Liver (tissue), 10 donors: ENCODE measurements at places on chromosomes 3 and 15. TPM values are rescaled to one million over a fixed set of nuclear protein-coding genes. Genes with fewer than 3 reads are reported as not detected.
A peak's percentile ranks its signal among the peaks of the same experiment; 100 is the strongest.

CEMIP gene
- 0.89 TPM for total RNA-seq

DNA sequence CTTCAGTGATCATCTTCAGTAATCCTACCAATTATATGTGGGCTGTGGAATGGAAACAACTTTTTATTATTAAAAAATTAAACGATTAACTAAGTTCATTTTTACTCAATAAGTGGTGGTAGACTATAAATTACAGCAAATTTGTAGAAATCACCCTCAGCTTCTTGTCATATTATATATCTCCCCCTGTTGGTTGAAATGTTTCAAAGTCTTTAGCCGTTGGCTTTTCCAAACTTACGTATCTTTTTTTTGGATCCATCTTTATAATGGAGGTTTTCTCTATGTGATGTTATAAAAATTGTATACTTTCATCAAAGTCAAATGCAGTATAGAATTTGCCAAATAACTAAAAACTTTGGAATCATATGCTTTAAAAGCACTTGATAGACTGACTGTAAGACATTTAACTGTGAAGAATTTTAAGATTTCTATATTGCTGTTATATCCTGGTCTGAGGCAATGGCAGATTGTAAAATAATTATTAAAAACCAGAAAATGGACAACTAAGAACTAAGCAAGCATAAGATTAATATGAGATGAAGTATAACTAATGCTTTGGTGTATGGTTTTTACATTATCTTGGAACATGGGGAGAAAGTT lies 44.7 kb downstream of the ATP11B start:
- no peak overlapping the region for H3K4me3 ChIP-seq
- no peaks in the 10 kb centered on the region for H3K4me1 ChIP-seq
- H3K36me3 ChIP-seq: peaks cover 14% of the 10 kb centered on the region
- no peaks in the 10 kb centered on the region for H3K27me3 ChIP-seq
- no peak overlapping the region for H3K27ac ChIP-seq
- DNase-seq: no peak

- peak overlapping the region; percentile 77 for H3K4me3 ChIP-seq
- peaks cover 7% of the 10 kb centered on the region for H3K4me1 ChIP-seq
- H3K27ac ChIP-seq: no peak overlapping the region
- DNase-seq: no peak
Measured at GRCh38 chr3:4493941-4494894, 1.1 kb downstream of the ITPR1 start.

- H3K27me3 ChIP-seq: no peaks in the 10 kb centered on the region
- no peaks in the 10 kb centered on the region for H3K4me1 ChIP-seq
- DNase-seq: no peak
- no peaks in the 10 kb centered on the region for H3K36me3 ChIP-seq
Measured at GRCh38 chr3:15113471-15113870, 14.5 kb upstream of the RBSN start.

- H3K27me3 ChIP-seq: no peaks in the 10 kb centered on the region
- no peaks in the 10 kb centered on the region for H3K4me1 ChIP-seq
- no peak overlapping the region for H3K4me3 ChIP-seq
- no peak for DNase-seq
- no peaks in the 10 kb centered on the region for H3K36me3 ChIP-seq
Measured at GRCh38 chr3:37765591-37766488, 95.8 kb upstream of the CTDSPL start.

- H3K4me1 ChIP-seq: no peaks in the 10 kb centered on the region
- DNase-seq: peak; percentile 13
- no peak overlapping the region for H3K4me3 ChIP-seq
- no peaks in the 10 kb centered on the region for H3K36me3 ChIP-seq
- H3K27ac ChIP-seq: no peak overlapping the region
Measured at GRCh38 chr15:31476236-31476810, 149.7 kb downstream of the KLF13 start.

GRCh38 chr15:59221511-59222505 lies 15.2 kb downstream of the LDHAL6B start:
- peaks cover 35% of the 10 kb centered on the region for H3K36me3 ChIP-seq
- no peak overlapping the region for H3K4me3 ChIP-seq
- H3K27me3 ChIP-seq: no peaks in the 10 kb centered on the region

DNA sequence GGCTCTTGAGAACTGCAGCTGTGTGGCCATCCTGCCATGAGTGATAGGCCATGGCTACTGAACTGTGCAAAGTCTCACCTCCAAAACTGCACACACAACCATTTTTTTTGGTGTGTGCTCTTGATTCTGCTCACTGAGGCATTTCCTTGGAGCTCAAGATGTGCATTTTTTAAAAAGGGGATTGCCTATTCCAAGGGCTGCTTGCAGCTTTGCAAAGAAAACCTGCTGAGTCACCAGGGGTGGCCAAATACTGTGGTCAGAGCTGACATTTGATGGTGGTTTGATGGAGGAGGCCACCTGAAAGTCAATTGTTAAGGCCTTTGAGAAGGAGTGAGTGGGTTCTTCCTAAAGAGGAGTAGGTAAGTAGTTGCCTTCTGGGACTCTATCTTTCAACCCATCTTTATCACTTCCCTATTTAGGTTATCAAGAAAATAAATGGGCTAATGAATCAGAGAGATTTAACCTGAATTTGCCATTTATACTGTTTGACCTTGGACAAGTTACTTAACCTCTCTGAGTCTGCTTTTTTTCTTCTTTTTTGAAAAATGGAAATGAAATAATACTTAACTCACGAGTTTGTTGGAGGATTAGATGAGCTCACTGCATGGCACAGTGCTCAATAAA lies 87.9 kb downstream of the CHST2 start:
- H3K36me3 ChIP-seq: no peaks in the 10 kb centered on the region
- H3K27ac ChIP-seq: no peak overlapping the region
- no peak overlapping the region for H3K4me3 ChIP-seq
